ENCODE measurements at places on chromosomes 6 and 20.

DNA sequence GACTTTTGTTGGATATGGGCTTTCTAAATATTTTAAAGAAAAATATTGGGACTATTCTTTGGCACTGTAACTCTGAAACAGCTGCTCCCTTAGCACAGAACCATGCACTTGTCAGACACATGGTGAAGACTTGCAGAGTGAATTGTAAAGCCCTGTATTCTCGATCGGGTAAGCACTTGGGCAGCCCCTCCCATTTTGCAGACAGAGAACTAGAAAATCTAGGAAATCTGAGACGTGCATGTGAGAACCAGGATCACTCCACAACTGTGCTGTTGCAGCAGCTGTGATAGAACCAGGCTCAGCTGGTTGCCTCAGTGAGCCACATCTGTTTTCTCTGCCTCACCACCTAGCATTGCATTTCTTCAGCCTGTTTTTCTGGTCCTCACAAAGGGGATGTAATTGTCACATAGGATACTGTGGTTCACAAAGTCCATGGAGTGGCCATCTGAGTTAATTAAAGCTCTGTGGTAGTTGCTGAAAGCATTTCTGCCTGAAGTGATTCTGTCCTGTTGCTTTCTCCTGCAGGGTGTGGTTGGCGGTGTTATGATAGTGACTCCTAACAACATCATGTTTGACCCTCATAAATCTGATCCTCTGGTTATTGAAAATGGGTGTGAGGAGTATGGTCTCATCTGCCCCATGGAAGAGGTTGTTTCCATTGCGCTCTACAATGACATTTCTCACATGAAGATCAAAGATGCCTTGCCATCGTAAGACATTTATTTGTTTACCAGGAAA is 71.8 kb upstream of the HINT3 start:
- ATAC-seq = no peak

DNA sequence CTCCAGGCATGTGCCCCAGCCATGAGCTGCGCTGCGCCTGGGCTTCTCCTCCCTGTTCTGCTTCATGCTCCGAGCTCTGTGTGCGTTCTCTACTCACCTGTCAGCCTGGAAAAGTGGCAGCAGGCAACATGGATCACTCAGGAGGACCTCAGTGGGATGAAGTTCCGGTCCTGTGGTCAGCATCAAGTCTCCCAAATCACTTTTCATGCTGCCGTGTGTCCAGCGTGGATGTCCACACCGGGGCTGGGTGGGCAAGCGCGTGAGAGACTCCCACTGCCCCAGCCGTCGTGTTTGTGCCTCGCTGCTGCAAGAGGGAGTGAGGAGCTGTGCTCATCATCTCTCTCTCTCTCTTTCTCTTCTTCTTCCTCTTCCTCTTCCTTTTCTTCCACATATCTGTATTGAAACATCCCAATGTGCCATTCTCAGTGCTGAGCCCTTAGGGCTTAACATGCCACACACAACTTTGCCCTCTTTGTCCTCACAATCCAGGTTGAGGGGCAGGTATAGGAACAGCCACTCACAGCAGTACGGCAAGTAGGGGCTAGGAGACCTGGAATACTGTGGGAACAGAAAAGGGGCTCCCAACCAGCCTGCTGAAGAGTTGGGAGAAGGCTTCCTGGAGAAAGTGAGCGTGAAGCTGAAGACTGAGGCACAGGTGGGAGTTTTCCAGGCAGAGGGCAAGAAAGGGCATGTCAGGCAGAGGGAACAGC is 3.8 kb upstream of the PDYN start:
- ATAC-seq = no peak

GRCh38 chr6:17385660-17386059 is 7.7 kb upstream of the CAP2 start:
- no peak for ATAC-seq

DNA sequence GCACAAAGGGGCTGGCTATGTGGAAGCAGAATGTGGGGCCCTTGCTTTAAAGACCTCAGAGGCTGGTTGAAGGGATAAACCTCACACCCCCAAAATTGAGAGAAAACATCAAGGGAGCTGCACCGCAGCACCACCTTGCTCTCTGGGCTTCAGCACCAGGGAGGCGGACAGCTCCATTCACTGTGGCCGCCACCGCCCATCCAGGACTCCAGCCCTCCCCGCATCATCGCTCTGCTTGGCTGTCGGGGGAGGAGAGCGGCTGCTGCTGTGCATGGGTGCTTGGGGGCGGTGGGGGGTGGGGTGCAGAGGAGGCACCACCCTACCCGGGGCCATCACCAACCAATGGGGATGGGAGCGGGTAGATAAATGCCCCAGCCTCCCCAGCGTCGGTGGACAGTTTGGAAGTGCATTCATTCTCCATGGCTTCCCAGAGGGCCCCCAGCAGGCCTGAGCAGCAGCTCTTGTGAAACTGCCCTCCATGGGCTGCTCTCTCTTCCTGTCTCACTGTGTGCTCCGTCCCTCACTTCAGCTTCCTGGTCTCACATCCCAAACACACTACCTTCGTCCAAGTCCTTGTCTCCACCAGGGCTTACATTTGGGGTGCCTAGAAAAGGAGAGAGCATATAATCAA is 75.7 kb upstream of the BHLHE23 start:
- ATAC-seq = peak; percentile 42

DNA sequence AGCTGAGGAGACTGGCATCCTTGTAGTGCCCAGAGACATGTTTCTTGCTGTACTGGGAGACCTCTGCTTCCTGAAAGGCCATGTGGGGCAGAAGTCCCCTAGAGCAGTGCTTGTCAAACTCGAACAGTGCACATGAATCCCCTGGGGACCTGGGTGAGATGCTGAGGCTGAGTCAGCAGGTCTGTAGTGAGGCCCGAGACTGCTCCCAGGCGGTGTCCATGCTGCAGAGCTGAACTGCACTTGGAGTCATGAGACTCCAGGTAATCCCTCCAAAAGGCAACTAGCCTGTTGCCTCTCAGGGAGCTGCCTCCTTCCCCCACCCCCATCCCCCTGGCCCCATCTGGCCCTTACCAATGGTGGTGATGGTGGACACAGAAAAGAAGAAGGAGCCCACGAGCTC is 3.7 kb downstream of the KCNK17 start:
- peak; percentile 77 for ATAC-seq

GRCh38 chr20:53409447-53409717 is 184.3 kb downstream of the ZNF217 start:
- ATAC-seq = no peak

GRCh38 chr20:47576516-47577033 is 74.9 kb downstream of the NCOA3 start:
- ATAC-seq = peak; percentile 93

DNA sequence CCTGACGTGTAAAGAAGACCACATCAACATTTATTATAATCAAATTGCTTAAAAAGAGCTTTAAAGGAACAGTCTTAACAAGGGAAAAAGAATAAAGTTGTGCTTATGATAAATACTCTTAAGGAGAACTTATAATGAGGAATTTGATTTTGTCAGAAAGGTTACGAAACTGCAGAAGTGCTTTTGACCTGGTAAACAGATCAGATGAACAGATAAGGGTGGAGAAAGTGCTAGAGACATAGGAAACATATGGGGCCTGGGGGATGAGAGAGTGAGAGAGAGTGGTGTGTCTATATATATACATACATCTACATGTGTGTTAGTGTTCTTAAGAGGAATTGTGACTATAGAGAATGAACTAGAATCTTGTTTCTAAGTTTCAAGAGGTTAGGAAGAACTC is 186.2 kb upstream of the GJE1 start:
- no peak for ATAC-seq

DNA sequence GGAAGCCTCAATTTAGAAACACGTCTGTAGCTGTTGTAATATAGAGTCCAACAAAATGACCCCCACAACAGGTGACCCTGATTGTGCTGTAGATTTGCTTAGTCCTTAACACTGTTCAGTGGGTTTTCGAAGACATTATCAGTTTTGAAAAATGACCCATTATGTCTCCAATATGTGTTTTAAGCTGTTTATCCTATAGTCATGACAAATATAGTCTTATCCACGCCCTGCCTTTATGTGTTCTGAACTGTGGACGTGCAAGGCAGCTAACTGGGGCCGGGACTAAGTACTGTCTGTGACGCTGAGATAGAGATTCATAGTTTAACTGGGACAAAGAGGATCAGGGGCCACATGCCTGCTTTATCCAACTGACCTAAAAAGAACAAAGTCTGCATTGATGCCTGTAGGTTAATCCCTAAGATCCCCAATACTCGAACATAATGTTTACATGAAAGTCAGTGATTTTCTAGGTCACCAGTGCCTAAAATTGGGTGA is 192.4 kb downstream of the CD83 start:
- ATAC-seq = no peak

DNA sequence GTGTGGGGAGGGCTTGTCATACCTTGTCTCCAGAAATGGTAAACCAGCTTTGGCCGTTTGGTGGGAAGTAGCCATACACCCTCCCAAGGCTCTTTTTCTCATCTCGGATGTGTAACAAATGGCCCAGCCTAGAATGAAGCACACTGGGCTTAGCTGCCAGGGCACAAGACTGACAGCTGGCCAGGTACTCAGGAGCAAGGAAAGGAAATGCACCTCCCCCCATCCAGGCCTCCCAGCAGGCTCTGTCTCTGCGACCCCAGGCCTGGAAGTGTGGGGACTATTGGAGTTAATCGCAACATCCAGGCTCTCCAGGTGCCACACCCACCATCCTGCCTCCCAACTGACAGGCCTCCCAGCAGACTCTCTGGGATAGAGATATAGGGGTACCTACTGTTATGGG is 43.0 kb downstream of the MRS2 start:
- ATAC-seq = no peak

- no peak for ATAC-seq
These were observed 165.0 kb upstream of the SCGN start for GRCh38 chr6:25487012-25487411.

DNA sequence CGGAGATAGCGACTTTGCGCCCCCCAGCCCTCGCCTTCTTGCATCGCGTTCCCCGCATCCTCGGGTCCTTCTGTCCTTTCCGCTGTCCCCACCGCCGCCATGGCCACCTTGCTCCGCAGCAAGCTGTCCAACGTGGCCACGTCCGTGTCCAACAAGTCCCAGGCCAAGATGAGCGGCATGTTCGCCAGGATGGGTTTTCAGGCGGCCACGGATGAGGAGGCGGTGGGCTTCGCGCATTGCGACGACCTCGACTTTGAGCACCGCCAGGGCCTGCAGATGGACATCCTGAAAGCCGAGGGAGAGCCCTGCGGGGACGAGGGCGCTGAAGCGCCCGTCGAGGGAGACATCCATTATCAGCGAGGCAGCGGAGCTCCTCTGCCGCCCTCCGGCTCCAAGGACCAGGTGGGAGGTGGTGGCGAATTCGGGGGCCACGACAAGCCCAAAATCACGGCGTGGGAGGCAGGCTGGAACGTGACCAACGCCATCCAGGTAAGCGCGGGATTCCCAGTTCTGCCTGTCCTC is 401 bp downstream of the SLC32A1 start:
- no peak for ATAC-seq

DNA sequence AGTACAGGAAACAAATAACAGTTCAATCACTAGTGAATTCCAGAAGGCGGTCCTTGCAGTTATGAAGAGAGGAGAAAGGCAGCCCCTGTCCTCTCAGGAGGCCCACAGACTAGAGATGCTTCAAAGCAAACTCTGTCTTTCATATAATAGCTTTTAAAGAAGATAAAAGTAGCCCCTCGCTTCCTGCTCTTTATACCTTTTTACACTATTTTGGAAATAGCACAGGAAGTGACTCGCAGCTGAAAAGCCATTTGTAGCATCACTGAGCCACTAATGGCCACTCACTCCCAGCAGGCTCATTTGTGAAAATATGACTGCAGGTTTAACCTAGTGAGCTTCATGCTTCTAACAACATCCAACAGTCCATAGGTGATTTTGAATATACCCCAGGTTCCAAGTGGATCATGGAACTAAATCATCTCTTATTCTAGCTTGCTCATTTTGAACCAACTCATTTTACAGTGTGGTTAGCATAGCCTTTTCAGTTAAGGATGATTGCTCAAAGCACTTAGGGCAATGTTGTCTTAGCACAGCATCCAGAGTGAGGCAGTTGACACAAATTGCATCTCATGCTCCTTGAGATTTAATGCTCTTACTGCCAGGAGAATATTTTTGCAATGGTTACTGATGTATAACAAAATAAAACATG is 136.0 kb upstream of the NRSN1 start:
- ATAC-seq = no peak

GRCh38 chr6:43738877-43739641 is 31.0 kb upstream of the VEGFA start:
- ATAC-seq = no peak

GRCh38 chr6:108739496-108740330 is 108.5 kb upstream of the ARMC2 start:
- ATAC-seq = no peak

DNA sequence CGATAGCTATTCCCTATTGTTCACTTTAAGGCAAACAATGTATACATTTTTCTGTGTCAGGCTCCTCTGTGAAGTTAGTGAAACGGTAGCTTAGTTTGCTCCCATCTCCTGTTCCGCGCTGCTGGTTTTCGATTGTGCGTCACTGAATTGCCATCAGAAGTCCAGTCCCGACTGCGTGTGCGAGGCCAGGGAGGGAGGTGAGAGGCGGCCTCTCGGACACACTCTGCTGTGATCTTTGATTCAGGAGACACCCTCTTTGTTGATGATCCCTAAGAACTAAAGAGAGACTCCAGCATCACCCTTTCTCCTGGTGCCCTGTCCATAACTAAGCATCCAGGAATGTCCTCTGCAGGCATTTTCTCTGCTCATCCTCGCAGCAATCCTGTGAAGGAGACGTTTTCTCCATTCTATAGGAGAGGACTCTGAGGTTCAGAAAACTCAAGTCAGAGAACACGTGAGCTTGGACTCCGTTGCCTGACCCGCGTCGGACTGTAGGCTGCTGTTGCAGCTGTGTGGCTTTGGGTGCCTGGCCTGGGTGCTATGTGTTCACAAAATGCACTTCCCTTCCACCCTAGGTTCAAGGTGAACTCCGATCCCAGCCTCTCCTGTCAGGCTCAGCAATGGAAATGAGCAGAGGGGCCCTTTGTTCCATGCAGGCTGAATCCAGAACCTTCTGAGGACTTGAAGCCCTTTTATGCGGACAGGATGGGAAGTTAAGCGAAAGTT is 24.1 kb upstream of the UNC93A start:
- no peak for ATAC-seq

DNA sequence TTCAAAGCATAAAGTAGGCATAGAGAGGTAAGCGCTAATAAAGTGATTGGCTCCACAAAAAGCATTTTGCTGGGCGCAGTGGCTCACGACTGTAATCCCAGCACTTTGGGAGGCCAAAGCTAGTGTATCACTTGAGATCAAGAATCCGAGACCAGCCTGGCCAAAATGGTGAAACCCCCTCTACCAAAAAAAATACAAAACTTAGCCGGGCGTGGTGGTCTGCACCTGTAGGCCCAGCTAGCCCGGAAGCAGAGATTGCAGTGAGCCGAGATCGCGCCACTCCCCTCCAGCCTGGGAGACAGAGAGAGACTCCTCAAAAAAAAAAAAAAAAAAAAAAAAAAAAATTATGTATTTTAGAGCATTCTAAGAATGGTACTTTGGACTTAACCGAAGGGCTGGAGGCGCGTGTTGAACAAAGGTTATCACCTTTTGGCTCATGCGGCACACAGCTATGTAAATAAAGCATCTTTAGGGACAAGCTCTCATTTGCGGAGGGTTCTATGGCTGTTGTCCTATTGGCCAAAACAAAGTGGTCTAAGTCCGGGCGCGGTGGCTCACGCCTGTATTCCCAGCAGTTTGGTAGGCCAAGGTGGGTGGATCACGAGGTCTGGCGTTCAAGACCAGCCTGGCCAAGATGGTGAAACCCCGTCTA is 17.4 kb downstream of the HFE start:
- peak; percentile 16 for ATAC-seq

- ATAC-seq = no peak
These were observed 1.6 kb downstream of the CLPSL1 start for GRCh38 chr6:35782424-35782823.

All from motor neuron (in vitro differentiated cells).